ENCODE measurements at places on chromosomes 11 and 22.

GRCh38 chr22:40009292-40009774 is 14.6 kb downstream of the FAM83F start:
- no peak for DNase-seq

GRCh38 chr11:83034673-83035014 is 37.1 kb downstream of the RAB30 start:
- no peak for DNase-seq

GRCh38 chr22:35576671-35577070 is 36.0 kb downstream of the RASD2 start:
- no peak for DNase-seq

- no peak for DNase-seq
Measured at GRCh38 chr11:77371646-77372045, 70.2 kb upstream of the GDPD4 start.

GRCh38 chr22:37563153-37564081 is 3.1 kb downstream of the CDC42EP1 start:
- DNase-seq, result no peak

Data from activated CD8-positive, alpha-beta memory T cell treated with anti-CD3 and anti-CD28 coated beads for 4 hours (primary cell).